ENCODE measurements at places on chromosomes 13 and 19.

DNA sequence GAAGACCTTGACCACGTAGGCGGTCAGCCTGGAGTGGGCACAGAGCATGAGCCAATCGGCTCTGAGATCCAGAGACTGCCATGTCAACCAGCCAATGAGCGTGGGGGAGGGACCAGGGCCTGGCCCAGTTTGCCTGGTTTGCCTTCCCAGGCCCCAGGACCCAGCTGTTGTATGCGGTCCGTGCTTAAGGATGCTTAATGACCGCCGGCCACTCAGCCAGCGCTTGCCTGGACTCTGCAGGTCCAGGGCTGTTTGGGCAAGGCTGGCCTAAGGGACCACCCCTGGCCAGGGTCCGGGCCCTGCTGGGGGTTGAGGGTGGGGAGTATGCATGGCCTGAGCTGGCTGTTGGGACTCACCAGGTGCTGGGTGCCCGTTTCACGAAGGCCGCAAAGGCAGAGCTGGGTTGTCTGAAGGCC lies 23.1 kb upstream of the TNFSF14 start:
- DNase-seq = no peak

- DNase-seq = peak; percentile 46
These were observed at the start of gene CYTH2 for GRCh38 chr19:48469289-48469881. Gene CYTH2 (plus strand): TSS chr19:48469369. CDS start chr19:48469508, 139 bp downstream.

DNA sequence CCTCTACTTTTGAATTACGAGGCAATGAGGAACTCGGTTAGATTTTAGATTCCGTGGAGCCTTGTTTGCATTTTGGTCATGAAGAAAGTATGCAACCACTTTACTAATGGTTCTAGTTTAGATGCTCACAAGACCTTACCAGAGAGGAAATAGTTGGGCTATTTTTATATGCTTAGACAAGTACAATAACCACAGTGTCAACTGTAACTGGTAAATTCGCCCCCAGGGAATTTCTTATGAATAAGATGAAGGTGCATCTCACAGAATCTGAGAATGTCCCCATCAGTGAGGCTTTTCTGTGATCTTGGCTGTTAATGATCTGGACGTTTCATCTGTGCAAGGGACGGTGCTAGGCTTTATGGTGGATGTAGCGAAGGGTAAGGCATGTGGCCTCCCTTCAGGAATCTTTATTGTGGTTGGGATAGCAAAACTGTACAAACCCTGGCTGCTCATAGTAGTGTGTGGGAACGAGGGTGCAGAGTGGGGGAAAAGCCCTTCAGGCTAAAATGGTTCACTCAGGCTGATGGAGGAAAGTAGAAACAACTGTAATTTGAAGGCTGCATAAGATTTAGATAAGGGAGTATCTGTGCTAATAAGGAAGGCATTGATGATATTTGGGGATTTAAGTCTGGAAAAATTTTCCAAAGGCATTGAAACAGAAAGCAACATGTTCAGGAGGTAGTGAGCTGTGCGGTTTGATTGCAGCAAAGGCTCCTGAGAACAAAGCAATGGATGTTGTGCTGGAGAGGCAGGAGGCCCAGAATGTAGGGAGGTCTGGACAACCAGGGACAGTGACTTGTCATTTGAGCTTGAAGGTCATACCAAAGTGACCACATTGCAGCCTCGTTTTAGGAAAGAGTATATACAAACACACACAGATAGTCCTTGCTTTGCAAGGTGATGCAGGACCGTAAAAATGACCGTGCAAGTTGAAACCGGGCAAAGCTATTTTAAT lies 28.4 kb downstream of the UBAC2 start:
- DNase-seq = no peak

DNA sequence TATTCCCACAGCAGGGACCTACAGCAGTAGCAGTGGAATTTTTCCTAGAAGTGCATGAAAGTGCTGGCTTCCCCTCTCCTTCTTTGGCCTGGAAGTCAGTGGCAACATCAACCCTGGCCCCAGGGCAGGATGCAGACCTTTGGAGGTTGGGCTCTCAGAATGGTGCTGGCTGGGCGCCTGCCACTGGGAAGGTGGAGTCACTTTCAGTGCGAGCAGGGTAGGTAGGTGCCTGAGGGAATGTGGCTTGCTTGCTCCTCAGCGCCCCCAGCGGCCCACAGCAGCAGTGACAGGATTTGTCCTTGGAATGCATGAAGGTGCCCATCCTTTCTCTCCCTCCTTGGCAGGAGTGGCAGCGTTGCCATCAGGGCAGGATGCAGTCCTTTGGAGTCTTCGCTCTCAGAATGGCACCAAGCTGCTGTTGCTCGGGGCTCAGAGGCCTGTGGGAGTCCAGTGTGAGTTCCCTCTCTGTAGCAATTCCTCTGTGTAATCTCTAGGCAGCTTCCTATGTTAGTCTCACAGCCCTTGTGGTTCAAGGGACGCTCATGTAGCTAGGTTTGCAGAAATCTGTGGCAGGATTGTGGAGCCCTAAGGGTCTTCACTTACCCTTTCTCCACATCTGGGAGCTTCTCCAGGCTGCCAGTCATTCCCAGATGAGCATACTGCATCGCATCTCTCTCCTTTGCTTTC lies 354.4 kb upstream of the DACH1 start:
- DNase-seq = peak; percentile 39

- DNase-seq = peak; percentile 63
These were observed 545 bp downstream of the NACC1 start for GRCh38 chr19:13118424-13119193.

DNA sequence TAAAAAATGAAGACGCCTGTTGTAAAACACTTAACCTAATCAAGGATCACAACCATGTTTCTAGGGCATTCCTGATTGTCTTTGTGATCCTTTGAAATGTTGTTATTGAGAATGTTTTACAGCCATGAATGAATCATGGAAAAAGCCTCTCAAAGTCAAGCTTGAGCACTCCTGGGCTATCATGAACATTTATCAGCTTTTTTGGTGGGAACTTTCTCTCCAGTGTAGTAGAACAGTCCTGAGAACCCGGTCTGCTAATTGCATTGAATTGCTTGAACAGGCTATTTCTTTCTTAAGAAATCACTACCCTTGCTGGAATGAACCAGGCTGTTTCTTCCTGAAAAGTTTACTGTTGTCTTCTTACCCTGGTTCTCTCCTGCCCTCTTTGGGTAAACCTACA lies 516.5 kb downstream of the FGF9 start:
- no peak for DNase-seq

DNA sequence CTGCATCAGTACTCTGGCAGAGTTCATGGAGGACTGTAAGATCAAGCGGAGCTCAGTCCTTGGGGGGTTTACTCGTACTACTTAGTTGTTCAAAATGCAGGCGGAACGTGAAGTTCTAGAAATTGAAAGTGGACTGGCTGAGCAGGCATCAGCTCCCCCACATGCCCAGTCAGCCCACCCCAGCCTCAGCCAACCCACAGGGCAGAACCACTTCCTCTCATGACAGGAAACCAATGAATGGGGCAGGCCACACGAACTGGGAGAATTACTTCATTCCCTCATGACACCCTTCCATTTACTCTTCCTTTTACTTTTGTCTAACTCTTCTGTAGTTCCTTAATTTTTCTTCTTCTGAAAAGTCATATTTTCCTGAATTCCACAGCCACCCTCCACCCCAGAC lies 71.9 kb downstream of the FLT1 start:
- peak; percentile 86 for DNase-seq

GRCh38 chr13:22874839-22875238 lies 305.9 kb upstream of the SGCG start:
- DNase-seq = no peak

- no peak for DNase-seq
These were observed 167.5 kb upstream of the ZNF536 start for GRCh38 chr19:30204721-30205120.

DNA sequence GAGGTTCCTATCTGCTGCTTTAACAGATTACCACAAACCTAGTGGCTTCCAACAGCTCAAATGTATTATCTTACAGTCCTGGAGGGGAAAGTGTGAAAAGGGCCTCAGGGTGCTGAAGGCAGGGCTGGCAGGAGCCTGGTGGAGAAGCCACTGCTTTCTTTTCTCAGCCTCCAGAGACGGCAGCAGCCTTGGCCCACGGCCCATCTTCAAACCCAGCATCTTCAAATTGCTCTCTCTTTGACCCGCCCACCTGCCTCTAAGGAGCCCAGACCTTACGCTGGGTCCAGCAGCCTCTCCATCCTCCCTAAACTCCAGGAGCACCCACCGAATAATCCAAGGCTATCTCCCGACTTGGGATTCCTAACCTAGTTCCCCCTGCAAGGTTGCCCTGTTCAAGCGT lies 35.6 kb downstream of the C13orf46 start:
- no peak for DNase-seq

DNA sequence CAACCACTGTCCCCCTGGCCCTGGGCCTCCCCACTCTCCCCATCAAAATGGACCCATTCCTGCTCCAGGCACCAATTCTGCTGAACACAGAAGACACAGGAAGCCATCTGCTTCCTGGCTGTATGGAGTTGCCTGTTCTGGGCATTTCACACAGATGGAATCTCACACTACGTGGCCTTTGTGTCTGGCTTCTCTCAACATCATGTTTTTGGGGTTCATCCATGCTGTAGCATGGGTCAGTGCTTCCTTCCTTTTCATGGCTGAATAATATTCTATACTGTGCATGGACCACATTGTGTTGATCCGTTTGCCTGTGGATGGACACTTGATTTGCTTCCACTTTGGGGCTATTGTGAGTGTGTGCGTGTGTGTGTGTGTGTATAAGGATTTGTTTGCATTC lies 15.0 kb upstream of the KLF2 start:
- no peak for DNase-seq

GRCh38 chr19:1811942-1812425 lies at the start of gene ATP8B3:
Gene ATP8B3 (minus strand): TSS chr19:1812276. CDS start chr19:1811736, 540 bp downstream.
- DNase-seq = no peak

- DNase-seq = no peak
These were observed 20.9 kb downstream of the UPF1 start for GRCh38 chr19:18852648-18853047.

DNA sequence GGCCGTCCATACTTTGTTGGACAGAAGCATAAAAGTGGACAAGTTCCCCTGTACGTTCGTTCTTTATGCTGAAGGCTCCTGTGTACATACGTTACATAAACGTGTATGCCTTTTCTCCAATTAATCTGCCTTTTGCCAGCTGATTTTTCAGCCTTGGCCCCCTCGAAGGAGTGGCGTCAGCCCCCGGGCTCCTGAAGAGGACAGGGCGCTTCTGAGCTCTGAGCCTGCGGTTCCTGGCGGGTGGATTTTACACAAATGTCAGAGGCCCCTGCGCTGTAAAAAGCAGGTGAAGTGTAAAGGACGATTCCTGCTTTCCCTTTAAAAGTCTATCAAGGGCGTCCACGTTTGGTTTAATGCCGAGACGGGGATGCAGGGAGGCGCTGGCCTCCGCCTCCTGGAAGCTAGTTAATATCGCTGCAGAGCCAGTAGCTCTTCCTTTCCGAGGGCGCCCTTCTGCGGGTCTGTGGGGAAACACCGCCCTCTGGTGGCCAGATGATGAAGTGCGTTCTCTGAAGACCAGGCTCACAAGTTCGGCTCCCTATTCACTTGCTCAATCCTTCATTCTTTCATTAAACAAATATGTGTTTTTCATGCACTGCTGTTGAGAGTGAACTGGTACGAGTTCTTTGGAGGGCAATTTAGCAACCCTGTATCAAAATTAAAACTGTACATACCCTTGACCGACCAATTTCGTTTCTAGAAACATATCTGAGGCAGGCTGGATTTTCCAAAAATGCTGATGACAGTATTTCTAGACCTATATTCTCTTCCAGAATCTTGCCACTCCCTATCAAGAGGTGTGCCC lies 62.0 kb downstream of the GPR12 start:
- peak; percentile 50 for DNase-seq

GRCh38 chr13:78606471-78607408 lies 3.4 kb upstream of the POU4F1 start:
- DNase-seq = no peak

DNA sequence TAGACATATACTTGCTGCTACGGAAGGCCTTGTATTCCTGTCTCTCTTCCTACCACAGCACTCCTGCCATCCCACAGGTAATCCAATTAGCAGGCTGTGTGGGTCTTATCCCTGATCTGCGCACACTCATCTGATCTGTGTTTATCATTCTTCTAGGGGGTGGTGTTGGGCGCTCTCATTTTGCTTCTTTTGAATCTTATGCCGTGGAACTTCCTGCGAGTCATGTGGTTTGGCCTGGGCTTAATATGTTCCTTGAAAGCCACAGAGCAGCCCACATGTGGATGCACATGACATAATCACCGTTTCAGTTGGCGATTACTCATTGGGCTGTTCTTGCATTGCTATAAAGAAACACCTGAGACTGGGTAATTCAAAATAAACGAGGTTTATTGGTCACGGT lies 7.5 kb downstream of the RASA3 start:
- no peak for DNase-seq

DNA sequence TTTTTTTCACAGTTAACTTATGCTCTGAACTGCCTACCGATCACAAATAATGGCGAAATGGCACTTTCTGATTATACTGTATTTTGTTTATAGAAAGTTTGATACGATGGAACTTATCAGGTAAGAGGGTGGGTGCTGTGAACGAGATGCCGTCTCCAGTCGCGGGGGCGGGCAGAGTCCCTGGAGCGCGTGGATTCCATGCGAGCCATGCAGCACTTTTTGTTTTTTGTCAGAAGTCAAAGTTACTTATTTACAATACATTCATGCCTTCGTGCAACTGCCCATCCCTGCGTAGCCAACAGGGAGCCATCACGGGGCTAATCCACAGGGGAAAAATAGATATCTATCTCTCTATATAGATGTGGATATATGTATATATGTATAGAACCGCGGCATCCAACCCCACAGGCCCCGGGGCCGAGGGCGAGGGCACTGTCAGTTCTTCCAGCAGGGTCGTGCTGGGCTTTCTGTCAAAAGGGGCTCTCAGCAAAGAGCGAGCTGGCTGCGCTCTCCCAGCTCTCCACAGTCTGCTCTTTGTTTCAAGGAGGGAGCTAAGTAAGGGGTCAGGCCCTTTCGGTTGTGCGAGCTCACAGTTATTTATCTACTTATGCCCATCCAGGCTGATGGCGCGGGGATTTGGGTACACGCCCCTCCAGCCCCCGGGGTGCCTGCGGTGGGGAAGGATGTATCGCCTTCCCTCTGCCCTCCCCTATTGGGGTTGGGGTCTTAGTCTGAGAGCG lies 3.4 kb downstream of the SLITRK1 start:
- DNase-seq = no peak

- DNase-seq = peak; percentile 19
These were observed 41.4 kb upstream of the SERP2 start for GRCh38 chr13:44331912-44332851.

- DNase-seq = no peak
These were observed 6.7 kb upstream of the ZNF761 start for GRCh38 chr19:53424968-53425597.

Measured in HL-60 (cell line).